ENCODE measurements at places on chromosomes 5 and 9. TPM values are rescaled to one million over a fixed set of nuclear protein-coding genes. Genes with fewer than 3 reads are reported as not detected.
A peak's percentile ranks its signal among the peaks of the same experiment; 100 is the strongest.

The HRCT1 gene
- total RNA-seq = 0.97 TPM

The FAM153A gene
- total RNA-seq = not detected

The GRM6 gene
- total RNA-seq = not detected

The IL33 gene
- 7.3 TPM for total RNA-seq

- peak; percentile 79 for DNase-seq
Measured at GRCh38 chr5:173515526-173515925, 100.9 kb downstream of the BOD1 start.

DNA sequence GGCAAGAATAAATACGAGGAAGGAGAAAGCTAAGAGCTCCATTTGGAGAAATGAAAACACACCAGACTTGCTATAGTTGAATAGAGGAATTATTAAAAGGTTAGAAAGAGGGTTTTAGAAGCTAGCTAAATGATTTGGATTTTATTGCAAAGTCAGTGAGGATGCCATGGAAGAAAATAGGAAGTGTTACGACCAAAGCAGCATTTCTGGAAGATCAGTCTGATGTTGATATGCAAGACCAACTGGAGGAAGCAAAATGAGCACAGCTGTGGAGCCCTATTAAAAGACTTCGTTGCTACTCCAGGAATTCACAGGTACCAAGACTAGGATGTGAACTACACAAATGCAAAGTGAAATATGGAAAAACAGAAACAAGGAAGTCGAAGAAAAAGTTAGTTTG, 2.1 kb downstream of the DHX29 start:
- DNase-seq = no peak

DNA sequence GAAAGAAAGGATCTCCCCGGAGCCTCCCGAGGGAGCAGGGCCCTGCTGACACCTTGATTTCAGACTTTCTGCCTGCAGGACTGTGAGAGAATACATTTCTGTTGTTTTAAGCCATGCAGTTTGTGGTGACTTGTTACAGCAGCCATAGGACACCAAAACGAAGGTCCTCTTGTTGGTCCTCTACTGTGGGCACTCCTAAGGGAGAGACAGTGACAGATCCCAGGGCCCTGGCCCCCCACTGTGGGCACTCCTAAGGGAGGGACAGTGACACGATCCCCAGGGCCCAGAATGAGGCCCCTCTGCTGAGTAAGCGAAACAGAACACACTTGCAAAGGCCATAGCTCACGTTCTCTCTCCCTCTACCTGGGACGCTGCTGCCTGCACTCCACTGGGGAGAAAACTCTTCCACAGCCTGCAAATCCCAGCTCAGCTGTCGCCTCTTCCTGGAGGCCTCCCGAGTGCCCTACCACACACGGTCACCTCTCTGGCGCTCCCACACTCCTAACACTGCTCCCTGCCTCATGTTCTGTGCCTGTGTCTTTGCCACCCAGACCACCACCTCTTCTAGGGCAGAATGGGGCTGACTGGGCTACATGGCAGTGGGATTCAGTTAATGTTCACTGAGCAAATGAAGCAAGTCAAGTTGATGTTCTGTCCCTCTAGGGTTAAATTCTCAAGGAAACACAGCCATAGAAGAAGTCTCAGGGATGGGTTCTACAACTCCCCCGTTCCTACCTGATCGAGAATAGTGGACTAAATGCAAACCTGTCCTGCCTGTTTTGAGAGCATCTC, 23.8 kb downstream of the ANKS6 start:
- DNase-seq = no peak

DNA sequence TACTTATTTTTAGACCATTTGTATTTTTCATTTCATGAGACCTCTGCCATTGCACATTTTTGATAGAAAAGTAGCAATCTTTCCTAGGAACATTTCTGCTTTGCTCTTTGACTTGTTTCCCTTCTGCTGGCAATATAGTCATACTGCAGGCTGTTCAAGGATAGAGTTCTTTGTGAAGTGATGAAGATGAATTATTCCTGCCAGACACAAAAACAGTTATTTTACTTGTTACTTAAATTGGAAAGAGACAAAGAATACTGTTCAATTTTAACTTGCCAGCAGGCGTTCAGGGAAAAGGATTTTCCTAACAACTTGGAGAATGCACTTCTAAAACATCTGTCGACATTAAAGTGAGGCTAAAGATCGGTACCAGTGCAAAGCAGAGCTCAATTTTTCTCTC, 251.7 kb upstream of the ACTBL2 start:
- DNase-seq = no peak

DNA sequence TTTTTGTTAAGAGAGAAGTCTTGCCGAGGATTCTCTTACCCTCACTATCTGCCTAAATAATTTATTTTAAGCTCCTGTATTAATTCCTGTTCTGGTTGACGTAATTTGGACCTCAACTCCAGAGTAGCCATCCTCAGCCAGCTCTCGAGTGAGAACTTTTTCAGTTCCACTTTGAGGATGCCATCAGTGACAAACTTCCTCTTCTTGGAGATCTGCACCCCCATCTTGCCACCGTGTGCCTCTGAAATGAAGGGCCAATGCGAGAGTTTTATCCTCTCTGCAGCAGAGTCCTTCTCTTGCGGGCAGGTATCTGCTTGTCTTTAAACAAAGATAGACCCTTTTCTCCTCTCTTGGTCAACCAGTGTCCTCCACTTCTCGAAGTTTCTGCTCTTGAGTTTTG, 19.5 kb upstream of the TMEM174 start:
- no peak for DNase-seq

Data from fibroblast of villous mesenchyme (primary cell).